Stimulated activated CD4-positive, alpha-beta T cell treated with anti-CD3 and anti-CD28 coated beads, Interleukin-1b, Interleukin-23, amount 100 ng/mL, for 48 hours (primary cell): ENCODE measurements at places on chromosomes 11 and 22.
A peak's percentile ranks its signal among the peaks of the same experiment; 100 is the strongest.

GRCh38 chr11:75475767-75476650 lies 43.0 kb upstream of the KLHL35 start:
- peak; percentile 17 for DNase-seq

- DNase-seq, result no peak
Observed at GRCh38 chr11:73872749-73873357, 3.8 kb downstream of the COA4 start.

DNA sequence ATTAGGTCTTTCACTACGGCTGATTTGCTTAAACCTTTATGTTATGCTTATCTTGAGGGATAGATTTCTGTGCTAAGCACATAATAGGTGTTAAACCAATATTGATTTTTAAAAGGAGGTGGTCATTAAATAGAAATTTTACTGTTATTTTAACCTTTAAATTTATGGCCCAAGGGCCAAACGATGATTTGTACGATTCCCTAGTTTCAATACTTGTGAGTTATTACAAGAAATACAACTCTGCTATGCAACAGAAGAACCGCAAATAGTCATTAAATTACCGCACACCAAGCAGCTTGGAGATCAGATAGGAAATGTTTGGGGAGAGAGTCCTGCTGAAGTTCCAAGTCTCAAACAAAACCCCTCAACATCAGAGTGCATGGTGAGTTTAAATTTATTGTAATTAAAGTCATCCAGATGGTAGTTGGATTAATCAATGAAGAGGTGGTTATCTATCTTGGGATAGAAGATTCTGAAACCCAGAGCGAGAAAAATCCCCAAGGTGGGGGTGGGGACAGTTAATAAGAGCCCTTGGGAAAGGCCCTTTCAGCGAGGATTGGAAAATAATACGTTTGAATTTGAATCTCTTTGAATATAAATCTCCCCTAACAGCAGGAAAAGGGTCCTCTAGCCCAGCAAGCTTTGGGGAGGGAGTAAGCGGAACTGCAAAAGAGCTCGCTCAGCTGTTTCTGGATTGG lies 805 bp upstream of the QSER1 start:
- DNase-seq, result no peak

- DNase-seq, result no peak
Observed at GRCh38 chr11:68508425-68508824, 47.9 kb downstream of the PPP6R3 start.

DNA sequence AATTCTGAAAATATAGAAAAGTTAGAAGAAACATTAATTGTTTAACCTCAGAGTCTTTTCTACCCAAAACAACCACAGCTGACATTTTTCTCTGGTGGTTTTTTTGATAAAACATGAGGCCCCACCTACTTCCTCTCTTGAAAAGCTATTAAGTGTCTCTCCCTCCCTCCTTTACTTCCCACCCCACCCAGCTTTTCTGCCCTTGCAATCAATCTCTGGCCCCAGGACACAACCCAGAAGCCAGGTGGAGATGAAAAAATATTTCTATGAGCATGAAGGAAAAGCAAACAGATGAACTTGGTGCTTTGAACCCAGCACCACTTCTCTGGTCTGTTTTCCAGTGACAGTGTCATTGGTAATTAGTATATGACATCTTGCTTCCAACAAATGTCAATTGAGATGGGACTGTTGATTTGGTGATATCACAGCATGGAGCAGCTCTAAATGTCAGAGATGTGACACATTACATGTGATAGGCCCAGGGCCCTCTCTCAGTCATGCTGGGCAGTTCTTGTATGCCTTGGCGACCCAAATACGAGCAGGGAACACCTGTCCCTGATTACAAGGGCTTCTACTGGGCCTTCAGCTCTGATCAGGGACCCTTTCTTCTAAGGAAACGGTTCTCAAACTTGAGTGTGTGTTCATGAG lies 23.9 kb upstream of the TMPRSS13 start:
- DNase-seq, result peak; percentile 49

GRCh38 chr11:110855191-110855590 lies 143.0 kb upstream of the ARHGAP20 start:
- DNase-seq, result no peak

DNA sequence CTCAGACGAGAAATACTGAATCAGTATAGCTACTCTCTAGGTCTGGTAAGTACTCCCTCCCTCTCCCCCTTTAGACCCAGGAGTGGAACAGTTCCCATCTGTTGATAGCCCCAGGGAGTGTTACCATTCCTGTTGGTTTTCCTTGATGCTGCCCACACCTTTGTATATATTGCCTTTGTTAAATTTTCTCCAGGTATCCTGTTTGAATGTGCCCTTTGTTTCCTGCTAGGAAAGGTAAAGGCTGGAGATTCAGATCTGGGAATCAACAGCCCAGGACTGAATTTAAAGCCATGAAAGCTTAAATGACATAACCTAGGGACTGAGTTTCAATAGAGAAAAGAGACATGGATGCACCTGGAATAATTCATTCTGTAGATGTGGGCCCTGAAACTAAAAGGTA lies 68.3 kb downstream of the CCDC83 start:
- DNase-seq, result no peak

GRCh38 chr11:45361551-45361950 lies 75.4 kb upstream of the SYT13 start:
- no peak for DNase-seq

- DNase-seq, result no peak
Observed at GRCh38 chr11:68302670-68303069, 9.7 kb upstream of the LRP5 start.

DNA sequence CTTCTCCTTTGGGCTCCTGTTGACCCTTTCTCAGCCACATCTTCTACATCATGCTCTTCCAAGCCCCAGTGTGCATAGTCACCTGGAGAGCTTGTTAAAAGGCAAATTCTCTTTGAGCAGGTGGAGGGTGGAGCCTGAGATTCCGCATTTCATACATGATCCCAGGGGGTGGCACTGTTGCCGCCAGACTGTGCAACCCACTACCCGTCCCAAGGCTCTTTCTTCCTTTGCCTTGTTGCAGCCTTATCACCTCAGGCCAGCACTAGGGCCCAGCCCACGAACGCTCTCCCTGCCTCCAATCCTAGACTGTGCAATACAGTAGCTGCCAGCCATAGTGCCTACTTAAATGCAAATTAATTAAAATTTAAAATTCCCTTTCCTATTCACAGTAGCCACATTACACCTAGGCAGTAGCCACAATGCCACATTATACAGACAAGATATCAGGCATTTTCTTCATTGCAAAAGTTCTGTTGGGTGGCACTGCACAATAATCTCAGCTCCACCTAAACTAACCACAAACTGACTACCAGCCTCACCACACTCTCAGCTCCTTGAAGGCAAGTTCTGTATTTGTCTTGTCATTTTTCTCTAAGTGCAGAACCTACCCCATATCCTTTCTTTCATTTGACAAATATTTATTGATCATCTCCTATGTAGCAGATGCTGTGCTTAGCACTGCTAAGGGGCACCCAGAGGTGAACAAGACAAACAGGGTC lies 4.6 kb upstream of the KCNJ5 start:
- DNase-seq, result no peak

GRCh38 chr11:76156971-76157427 lies 49.3 kb downstream of the WNT11 start:
- DNase-seq, result no peak

- DNase-seq, result no peak
Observed at GRCh38 chr22:44389181-44389580, 76.4 kb upstream of the SHISAL1 start.

- no peak for DNase-seq
Observed at GRCh38 chr11:122192634-122193255, 76.7 kb upstream of the BLID start.

DNA sequence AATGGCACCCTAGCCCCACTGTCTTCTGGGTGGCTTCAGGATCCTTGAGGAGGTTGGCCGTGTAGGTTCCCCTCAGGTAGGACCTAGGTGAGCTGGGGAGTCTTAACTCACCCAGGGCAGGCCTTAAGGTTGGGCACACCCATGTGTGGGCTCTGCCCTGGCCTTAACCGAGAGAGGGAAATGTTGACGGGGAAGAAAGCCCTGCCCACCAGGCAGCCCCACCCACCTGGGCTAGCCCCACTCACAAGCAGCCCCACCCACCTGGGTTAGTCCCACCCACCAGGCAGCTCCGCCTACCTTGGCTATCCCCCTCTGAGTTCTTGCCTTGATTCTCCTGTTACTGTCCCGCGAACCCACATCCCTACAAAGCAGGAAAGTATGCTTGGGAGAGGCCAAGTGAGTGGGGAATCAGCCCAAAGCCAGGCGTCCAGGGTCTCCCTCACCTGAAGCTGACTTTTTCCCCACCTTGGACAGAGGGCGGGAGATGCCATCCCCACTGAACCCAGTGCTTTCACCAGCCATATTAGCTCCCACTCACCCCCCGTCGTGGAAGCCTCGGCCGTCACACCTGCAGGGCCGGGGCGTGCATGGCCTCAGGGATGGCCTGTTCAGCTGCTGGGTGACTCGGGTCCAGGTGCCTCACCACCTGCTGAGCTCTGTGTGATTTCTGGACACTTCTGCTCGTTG lies at the start of gene MYEOV:
Gene MYEOV, plus strand, starts transcription at position 337 of the 687 bp plus-strand sequence. CDS start 1,200 bp downstream, outside the sequence.
- DNase-seq, result peak; percentile 56

DNA sequence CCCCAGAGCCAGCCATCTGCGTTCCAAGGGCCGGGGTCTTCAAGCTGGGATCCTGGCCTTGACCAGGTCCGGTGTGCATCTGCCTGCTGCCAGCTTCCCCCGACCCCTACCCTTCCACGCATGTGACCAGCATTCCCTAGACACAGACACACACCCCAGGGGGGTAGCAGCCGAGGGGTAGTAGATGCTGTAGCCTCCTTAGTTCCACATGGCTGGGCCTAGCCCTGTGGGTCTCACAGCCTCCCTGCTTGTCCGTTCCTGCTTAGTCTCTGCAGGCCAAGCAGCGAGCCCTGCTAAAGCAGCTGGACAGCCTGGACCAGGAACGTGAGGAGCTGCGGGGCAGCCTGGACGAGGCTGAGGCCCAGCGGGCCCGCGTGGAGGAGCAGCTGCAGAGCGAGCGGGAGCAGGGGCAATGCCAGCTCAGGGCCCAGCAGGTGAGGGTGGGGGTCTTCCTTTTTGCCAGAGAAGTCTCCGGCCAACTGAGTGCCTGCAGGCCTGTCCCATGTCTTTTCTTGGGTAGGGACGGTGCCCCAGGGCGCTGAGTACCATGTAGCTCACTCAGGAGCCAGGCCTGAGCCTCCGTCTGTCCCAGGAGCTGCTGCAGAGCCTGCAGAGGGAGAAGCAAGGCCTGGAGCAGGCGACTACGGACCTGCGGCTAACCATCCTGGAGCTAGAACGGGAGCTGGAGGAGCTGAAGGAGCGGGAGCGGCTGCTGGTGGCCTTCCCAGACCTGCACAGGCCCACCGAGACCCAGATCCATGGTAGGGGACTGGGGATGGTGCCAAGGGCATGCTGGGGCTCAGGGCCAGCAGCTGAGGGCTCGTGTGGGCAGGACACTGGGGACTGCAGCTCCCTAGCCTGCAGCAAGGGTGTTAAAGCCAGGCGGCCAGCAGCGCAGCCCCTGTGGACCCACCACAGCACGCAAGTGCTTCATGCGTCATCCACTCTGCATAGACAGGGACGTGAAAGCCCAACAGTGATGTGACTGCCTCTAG lies 13.6 kb downstream of the RNF215 start:
- no peak for DNase-seq

DNA sequence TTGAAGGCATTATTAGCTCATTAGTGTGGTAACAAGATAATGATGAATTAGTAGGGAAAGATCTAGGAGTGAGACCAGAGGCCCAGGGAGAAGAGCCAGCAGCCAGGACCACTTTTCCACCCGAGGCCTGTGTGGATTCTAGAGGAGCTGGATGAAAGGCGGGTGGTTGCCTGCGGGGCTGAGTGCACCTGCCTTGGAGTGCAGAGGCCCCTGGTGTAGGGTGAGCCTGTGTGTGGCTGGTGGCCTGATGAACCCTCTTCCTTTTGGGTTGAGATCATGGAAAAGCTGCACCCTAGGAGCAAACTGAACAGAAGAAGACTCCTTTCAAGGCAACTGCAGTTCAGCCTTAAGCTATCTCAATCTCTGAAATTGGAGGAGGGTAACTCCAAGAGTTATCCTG lies 5.9 kb upstream of the TP53AIP1 start:
- no peak for DNase-seq

DNA sequence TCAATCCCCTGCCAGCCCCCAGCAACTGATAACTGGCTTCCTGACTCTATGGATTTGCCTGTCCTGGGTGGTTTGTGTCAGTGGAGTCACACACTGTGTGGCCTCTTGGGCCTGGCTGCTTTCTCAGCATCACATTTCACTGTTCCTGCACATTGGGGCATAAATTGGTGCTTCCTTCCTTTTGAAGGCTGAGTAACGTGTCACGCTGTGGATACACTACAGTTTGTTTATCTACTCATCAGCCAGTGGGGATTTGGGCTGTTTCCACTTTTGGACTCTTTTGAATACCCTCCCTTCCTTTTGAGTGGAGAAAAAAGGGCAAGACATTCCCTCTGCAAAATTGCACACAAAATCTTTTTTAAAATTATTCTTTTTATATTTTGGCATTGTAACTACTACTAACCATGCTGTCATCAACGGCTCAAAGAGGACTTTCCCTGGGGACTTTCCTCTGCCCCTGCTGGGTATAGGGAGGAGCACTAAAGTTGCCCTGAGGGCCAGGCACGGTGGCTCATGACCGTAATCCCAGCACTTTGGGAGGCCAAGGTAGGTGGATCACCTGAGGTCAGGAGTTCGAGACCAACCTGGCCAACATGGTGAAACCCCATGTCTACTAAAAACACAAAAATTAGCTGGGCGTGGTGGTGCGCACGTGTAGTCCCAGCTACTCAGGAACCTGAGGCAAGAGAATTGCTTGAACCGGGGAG lies 7.8 kb upstream of the CELSR1 start:
- DNase-seq, result no peak
